ENCODE measurements at places on chromosomes 3 and 15. TPM values are rescaled to one million over a fixed set of nuclear protein-coding genes. Genes with fewer than 3 reads are reported as not detected.
A peak's percentile ranks its signal among the peaks of the same experiment; 100 is the strongest.

DNA sequence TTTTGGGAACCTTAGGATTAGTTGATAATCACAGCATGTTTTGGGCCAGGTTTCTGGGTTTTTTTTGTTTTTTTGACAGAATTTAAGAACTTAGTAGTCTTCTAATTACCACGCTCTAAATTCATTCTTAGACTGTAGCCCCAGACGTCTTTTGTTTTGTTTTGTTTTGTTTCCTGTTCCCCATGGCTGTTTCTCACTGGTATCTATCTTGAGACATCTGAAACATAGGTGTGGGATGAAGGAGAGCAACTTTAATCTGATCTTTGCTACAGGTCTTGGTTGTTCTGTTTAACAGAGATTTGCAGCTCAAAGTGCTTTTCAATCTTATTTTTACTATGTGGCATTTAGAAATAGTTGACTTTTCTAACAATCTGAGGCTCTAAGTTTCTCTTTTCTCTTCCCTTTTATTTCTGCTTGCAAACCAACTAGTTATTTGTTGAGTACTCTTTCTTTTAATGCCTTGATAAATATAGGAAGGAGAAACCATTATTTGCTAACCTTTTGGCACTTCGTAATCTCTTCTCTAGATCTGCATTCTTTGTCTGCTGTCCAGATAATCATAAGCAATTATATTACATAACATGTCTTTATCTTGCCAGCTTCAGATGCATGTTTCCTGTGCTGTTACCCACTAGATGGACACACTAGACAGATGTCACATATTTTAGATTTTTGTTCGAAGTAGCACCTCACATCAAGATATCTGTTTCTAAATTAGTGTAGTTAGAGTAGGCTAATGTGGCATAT, 40.9 kb downstream of the FBXL2 start:
- H3K4me3 ChIP-seq = no peak overlapping the region
- no peaks in the 10 kb centered on the region for H3K4me1 ChIP-seq
- no peaks in the 10 kb centered on the region for H3K27me3 ChIP-seq
- no peaks in the 10 kb centered on the region for H3K36me3 ChIP-seq
- no peak overlapping the region for H3K27ac ChIP-seq

GRCh38 chr15:44243829-44244228, 44.7 kb upstream of the GOLM2 start:
- H3K4me1 ChIP-seq = no peaks in the 10 kb centered on the region
- no peaks in the 10 kb centered on the region for H3K27me3 ChIP-seq
- no peaks in the 10 kb centered on the region for H3K36me3 ChIP-seq
- H3K4me3 ChIP-seq = no peak overlapping the region

DNA sequence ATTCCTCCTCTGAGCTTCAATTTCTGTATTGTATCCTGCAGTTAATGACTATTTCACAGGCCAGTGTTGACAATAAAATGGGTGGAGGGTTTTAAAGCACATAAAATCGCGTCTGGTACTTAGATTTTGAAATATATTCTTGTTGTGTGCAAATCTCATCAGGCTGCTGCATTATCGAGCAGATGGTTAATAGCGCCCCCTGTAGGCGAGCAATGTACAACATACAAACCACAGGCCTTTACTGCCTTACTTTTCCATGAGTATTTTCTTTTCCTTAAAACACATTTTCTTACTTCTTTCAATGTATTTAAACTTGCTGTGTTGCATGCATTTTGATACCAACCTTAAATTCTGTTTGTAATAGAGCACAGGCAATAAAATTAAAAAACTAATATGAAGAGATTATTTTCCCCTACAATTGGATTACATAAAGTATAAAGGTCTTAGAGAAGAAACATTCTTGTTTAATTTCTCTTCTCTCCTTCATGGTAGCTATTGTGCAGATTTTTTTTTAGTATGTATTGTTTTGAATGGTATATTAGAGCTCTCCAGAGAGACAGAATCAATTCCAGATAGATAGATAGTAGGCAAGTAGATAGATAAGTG, 608.4 kb downstream of the CADM2 start:
- H3K36me3 ChIP-seq = no peaks in the 10 kb centered on the region
- H3K4me3 ChIP-seq = no peak overlapping the region
- H3K27me3 ChIP-seq = no peaks in the 10 kb centered on the region
- H3K4me1 ChIP-seq = no peaks in the 10 kb centered on the region

- H3K4me3 ChIP-seq = no peak overlapping the region
- no peak overlapping the region for H3K27ac ChIP-seq
- no peaks in the 10 kb centered on the region for H3K27me3 ChIP-seq
- no peak for DNase-seq
- H3K4me1 ChIP-seq = peaks cover 10% of the 10 kb centered on the region
These were observed 256.5 kb downstream of the IL5RA start for GRCh38 chr3:2853651-2854050.

GRCh38 chr3:126212620-126213378, 32.4 kb upstream of the ALDH1L1 start:
- peak overlapping the region; percentile 62 for H3K4me3 ChIP-seq
- H3K27ac ChIP-seq = peak overlapping the region; percentile 69
- H3K36me3 ChIP-seq = no peaks in the 10 kb centered on the region
- no peak for DNase-seq
- peaks cover 18% of the 10 kb centered on the region for H3K4me1 ChIP-seq

The LRTM1 gene
- not detected for total RNA-seq
